Mononuclear cell (primary cell): ENCODE measurements at places on chromosomes 11 and 22. TPM values are rescaled to one million over a fixed set of nuclear protein-coding genes. Genes with fewer than 3 reads are reported as not detected.

Gene KCNC1
- total RNA-seq, result under 0.01 TPM

Gene OR5P2
- total RNA-seq, result not detected

Gene APOBEC3H
- 1.9 TPM for total RNA-seq

Gene HSPB2
- total RNA-seq, result not detected

Gene OVCH2
- total RNA-seq, result not detected

Gene PANX3
- not detected for total RNA-seq

Gene MPEG1
- total RNA-seq, result 84.1 TPM

Gene KCNK4
- total RNA-seq, result not detected

Gene IZUMO1R
- total RNA-seq, result not detected

Gene MSANTD4
- total RNA-seq, result 9.7 TPM

Gene ABCG4
- total RNA-seq, result 0.10 TPM

Gene TYMP
- total RNA-seq, result 151 TPM

Gene TBX10
- total RNA-seq, result not detected

Gene POU2AF3
- total RNA-seq, result not detected

Gene TSSK2
- total RNA-seq, result 0.21 TPM

Gene GRAP2
- 94.1 TPM for total RNA-seq
